ENCODE measurements at places on chromosomes 12 and 14.

DNA sequence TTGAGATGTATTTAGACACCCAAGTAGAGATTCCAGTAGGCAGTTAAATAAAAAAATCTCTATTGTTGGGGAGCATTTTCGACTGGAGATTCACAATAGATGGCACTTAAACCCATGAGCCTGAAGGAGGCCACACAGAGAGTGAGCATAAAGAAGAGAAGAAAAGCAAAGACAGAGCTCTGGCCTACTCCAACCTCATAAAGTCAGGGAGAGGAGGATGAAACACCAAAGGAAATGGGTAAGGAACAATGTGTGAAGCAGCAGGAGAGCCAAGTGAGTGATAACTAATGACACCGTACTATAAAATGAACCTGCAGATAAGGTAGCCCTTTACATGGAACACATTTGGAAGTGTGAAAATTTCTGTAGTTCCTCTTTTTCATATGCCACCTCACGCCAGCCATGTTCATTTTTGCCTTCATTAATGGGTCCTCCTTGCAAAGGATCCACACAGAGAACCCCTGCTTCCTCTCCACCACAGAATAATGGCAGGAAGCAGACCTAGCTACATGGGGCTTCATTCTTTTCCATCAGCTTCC is 150.0 kb upstream of the SYT10 start:
- DNase-seq, result no peak

- no peak for DNase-seq
Observed at GRCh38 chr14:32167907-32168306, 33.9 kb upstream of the RNU6-7 start.

DNA sequence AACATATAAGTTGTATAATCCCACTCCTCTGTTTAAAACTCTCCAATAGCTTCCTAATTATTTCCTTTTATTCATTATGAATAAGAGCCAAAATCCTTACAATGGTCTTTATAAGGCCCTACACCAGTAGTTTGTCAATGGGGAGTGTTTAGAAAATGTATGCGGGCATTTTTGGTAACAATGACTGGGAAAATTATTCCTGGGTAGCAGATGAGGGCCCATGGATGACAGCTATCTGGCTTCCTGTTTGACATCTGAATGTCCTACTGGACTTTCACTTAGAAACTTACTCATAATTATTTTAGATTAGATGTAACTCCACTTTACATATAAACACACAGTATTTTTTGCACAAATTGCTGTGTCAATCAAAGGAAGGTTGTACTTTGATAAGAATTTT is 101.2 kb downstream of the PAPLN start:
- no peak for DNase-seq

DNA sequence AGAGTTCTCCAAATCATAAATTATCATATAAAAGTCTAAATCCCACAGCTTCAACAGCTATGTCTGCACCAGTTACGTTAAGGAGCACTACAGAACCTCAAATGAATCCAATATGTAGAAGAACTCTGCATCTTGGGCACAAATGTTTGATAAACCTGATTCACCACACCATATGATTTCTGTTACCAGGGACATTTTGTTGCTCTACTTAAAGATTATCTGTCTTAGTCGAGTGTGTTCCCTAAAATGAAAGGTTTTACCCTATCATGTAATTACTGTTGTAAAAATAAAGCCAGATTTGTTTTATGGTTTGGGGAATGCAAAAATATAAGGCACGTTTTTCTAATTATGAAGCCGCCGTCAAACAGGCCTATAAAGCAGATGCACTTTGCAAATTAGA is 363.1 kb downstream of the EGLN3 start:
- DNase-seq, result no peak

- DNase-seq, result peak; percentile 53
Observed at GRCh38 chr12:81835783-81836182, 76.6 kb upstream of the PPFIA2 start.

- no peak for DNase-seq
Observed at GRCh38 chr12:77097846-77098245, 32.5 kb upstream of the E2F7 start.
